ENCODE measurements at places on chromosomes 11 and 22. TPM values are rescaled to one million over a fixed set of nuclear protein-coding genes. Genes with fewer than 3 reads are reported as not detected.

DNA sequence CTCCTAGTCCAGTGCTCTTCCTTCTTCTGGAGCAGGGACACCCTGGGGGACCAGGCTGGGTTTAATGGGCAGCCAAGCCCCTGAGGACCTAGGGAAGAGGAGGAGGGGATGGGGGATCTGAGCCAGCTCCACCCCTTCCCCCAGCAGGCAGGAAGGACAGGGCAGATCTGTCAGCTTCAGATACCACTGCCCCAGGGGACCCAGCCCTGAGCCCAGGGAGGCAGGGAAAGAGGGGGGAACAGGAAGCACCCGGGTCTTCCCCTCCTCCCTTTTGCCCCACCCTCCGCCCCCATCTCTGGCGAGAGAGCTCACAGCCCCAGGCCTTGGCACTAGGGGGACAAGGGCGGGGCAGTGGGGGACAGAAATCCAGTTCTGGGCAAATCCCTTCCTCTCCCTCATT, 11.7 kb upstream of the SOX10 start:
- no peak for DNase-seq

DNA sequence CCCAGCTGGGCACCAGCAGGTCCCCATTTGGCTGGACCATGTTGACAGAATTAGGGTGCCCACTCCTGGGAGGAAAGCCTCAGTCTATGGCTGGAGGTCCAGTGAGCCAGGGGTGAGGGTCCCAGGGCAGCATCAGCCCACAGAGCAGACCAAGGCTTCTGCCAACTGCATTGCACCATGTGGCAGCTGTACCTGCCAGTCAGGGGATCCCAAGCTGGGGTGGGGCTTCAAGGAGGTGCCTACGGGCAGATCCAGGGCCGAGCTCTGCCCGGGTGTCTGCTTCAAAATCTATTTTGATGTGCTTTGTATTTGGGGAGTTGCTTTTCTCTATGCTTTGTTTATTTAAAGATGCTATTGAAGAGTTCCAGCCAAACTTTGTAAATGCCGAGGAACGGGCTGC, 10.4 kb downstream of the GP1BB start:
- no peak for DNase-seq

OR52I1 gene
- total RNA-seq = not detected

DNA sequence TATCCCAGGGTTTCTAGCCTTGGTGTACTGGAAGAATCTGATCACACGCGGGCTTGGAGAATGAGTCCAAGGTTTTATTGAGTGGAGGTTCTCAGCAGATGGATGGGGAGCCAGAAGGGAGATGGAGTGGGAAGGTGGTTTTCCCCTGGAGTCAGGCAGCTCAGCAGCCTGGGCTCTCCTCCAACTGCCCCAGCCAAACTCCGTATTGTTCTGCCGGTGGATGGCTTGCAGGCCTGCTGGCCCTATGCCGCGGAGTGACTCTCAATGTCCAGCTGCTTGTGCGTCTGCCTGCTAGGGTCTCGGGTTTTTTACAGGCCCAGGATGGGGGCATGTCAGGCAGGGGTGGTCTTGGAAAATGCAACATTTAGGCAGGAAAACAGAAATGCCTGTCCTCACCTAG, 162.4 kb upstream of the LMO1 start:
- no peak for DNase-seq

ACRV1 gene
- total RNA-seq = not detected

DNA sequence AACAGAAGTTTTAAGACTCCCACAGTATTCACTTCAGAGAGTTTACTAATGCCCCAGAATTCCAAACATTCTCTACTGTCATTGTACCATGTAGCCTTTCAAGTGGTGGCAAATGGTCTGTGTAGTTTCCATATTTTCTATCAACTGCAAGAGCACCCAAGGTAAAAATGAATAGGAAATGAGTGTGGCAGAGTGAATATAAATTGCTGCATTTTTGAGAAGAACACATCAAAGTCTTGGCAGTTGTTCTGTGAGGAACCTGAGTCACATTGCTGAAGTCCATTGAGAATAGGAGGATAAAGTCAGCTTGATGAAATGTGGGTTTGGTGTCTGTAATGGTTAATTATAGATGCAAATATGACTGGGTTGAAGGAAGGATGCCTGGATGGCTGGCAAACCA, 193.6 kb downstream of the AASDHPPT start:
- DNase-seq = no peak

DNA sequence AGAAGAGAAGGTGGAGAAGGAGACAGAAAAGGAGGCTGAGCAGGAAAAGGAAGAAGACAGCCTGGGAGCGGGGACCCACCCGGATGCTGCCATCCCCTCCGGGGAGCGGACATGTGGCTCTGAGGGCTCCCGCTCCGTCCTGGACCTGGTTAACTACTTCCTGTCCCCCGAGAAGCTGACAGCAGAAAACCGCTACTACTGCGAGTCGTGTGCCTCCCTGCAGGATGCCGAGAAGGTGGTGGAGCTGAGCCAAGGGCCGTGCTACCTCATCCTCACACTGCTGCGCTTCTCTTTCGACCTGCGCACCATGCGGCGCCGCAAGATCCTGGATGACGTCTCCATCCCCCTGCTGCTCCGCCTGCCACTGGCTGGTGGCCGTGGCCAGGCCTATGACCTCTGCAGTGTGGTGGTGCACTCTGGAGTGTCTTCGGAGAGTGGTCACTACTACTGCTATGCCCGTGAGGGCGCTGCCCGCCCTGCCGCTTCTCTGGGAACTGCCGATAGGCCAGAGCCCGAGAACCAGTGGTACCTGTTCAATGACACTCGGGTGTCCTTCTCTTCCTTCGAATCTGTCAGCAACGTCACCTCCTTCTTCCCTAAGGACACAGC, 21.4 kb downstream of the USP35 start:
- DNase-seq = no peak

DNA sequence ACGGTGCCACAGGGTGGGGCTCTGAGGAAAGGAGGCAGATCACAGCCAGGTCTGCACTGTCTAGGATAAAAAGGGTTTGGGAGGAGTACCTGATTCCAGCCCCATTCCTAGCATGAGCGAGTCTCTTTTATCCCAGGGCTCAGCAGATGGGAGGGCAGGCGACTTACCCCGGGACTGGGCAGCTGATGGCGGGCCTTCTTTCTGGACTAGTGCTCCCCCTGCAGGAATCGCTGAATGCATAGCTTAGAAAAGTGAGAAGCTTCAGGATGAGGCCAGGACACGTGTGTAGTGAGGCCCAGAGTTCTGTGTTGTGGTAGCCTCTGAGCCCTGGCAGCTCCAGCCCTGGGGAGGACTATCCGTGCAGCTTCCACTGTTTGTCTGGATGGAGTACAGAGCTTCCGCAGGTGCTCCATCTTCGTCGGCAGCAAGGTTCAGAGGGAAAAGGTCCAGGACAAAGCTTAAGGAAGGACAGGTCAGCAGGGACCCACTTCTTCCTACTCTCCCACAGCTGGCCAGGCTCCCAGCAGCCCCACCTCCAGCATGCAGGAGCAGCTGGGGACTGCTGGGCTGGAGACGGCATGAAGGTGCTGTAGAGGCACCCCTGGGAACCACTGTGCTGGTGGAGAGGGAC, 30.4 kb downstream of the COMMD9 start:
- no peak for DNase-seq

- DNase-seq = no peak
Measured at GRCh38 chr11:35237860-35238715, 99.1 kb downstream of the CD44 start.

GRCh38 chr11:15278128-15278527, 163.4 kb downstream of the INSC start:
- no peak for DNase-seq

DAGLA gene
- 0.14 TPM for total RNA-seq

PNPLA3 gene
- total RNA-seq = not detected

LMNTD2 gene
- total RNA-seq = 2.5 TPM

- DNase-seq = no peak
Measured at GRCh38 chr11:133916784-133917440, 39.9 kb downstream of the IGSF9B start.

GRCh38 chr11:47394322-47395222, 13.8 kb upstream of the SLC39A13 start:
- peak; percentile 71 for DNase-seq

DNA sequence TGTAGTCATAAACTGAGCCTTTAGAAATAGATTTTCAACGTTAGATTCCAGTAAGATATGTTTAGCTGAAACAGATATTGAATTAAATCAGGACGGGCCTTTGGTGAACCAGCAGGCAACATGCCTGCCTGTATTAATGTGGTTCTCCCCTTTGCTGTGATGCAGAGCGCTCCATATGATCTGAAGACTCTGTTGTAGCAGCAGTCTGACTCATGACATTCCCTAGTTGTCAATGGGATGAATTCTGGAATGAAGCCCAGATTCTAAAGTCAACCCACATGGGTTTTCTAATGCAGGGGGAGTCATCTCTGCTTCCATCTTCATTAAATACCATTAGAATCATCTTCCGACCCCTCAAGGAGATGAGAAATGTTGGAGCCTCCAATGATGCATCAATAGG, 864.5 kb downstream of the NTM start:
- no peak for DNase-seq

GRCh38 chr11:6627762-6628241, 8.6 kb upstream of the TPP1 start:
- DNase-seq = no peak

DNA sequence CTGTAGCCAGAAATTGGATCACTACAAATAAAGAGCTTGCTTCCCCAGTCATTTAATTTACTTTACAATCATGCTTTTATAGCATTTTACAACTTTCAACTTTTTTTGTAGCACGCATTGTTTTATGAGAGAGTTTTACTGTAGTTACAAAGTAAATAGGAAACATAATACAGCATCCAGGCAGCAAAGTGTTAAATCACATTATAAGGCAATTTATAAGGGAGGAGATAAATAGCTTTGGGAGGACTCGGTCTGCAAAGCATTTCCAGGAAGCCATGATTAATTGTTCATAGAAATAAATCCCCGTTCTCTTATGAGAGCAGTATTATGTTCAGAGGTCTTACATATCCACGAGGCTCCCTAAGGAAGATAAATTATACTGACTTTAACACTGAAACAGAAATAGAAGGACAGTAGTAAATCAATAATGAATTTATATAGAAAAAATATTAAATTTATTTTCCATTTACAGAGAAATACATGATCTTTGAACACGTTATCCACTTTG, 792.6 kb upstream of the RAG2 start:
- no peak for DNase-seq

BRSK2 gene
- total RNA-seq = 0.37 TPM

CDC42BPG gene
- 3.5 TPM for total RNA-seq

DNA sequence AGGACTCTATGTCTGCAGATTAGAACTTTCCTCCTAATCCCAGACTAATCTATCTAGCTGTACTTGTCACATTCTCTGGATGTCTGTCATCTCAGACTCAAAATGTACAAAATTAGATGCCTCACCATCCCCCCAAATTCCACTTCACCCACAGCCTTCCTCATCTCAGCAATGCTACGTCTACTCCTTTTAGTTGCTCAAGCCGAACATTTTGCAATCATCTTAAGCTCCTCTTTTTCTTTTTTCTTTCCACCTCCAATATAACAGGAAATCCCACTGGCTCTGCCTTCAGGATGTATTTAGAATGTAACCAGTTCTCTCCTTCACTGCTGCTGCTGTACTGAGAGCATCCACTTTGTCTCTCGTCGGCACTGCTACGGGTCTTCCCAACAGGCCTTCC, 1091.8 kb downstream of the TBC1D22A start:
- DNase-seq = no peak

TMEM135 gene
- 29.2 TPM for total RNA-seq

GRCh38 chr11:77705195-77705875, 67.7 kb upstream of the CLNS1A start:
- no peak for DNase-seq

SYCE3 gene
- 0.79 TPM for total RNA-seq

RANGAP1 gene
- total RNA-seq = 98.3 TPM

- no peak for DNase-seq
Measured at GRCh38 chr11:101727451-101727850, 143.6 kb upstream of the TRPC6 start.

DNA sequence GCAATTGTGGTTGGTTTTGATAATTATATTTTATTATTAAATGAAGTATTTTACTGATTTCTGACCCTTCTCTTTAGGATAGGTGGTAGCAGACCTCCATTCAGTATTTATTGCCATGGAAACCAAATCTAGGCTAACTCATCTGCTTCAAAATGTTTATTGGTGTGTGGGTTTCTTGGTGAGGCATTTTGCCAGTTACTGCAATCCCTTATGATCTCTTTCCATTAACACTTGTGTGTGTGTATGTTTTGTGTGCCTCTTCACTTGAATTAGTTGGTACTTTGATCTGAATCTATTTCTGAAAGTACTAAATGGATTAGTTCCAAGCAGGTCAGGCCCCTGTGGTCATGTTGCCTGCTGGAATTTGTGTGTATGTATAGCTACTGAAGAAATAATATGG, 184.4 kb upstream of the C11orf87 start:
- no peak for DNase-seq

DDX17 gene
- total RNA-seq = 710 TPM

- no peak for DNase-seq
Measured at GRCh38 chr22:41537203-41537602, 7.1 kb downstream of the POLR3H start.

GRCh38 chr11:126145954-126146353, 65.5 kb downstream of the RPUSD4 start:
- DNase-seq = no peak

- DNase-seq = no peak
Measured at GRCh38 chr11:110715541-110715940, 3.3 kb upstream of the ARHGAP20 start.

PICALM gene
- 115 TPM for total RNA-seq

GRCh38 chr11:64745189-64745520, 1.2 kb upstream of the RASGRP2 start:
- DNase-seq = peak; percentile 89

DNA sequence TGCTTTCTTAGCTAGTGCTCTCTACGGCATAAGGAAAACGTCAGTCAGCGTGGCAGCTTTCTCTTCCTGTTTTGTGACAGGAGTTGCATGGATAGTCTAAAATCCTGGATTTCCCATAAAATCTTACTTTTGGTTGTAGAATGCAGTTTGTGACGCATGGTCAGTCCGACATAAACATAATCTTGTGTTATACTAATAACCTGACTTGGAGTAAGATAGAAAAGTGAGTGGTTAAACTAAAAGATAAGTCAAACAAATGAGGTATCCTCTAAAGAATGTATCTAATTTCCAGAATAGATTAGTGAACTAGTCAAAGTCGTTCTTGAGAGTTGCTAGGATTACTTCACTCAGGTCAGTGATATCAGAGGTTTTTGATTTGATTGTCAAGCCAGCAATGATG, 157.6 kb downstream of the PGR start:
- DNase-seq = no peak

DNA sequence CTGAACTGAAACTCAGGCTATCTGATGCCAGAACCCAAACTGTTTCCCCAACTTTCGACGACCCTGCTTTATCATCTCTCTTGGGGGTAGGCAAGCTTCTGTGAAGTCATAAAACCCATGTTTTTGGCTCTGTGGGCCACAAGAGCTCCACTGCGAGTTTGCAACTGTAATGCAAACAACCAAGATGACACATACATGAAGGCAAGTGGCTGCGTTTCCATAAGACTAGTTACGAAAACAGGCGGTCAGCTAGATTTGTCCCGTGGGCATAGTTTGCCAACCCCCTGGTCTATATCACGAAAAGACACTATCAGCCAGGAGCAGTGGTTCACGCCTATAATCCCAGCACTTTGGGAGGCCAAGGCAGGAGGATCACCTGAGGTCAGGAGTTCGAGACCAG, 37.5 kb downstream of the TPST2 start:
- no peak for DNase-seq
